Right renal pelvis (tissue), 4 donors: ENCODE measurements at places on chromosomes 5 and 9.

- DNase-seq: no peak
Observed at GRCh38 chr5:132372127-132372526, 2.6 kb downstream of the SLC22A5 start.

DNA sequence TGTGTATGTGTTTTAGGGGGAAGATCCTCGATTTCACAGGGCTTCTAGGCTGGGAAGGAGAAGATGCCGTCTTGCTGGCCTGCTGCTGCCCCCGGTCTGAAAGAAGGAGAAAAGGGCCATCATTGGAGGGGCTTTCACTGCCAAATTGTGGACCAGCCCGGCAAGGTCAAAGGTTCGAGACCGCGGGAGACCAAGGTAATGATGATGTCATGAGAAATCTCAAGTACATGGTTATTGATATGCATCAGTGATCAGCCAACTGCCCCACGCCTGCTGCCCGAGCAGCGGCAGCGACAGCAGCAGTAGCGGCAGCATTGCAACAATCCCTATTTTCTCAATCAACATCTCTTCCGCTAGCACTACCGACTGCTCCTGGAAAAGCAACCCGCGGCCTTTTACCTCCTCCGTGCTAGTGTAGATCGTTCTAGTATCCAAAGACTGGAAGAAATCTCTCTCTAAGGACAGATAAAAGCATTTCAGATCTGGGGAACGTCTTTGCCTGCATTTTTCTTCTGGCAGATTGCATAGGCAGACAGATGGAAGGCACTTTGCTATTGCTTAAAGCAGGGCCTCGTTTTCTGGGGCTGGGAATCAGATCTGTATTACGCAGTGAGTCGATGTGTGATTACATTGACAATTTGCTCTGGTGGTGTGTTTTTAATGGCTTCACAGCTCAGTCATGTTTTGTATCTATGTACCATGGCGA is 215.3 kb downstream of the MEF2C start:
- DNase-seq: no peak

DNA sequence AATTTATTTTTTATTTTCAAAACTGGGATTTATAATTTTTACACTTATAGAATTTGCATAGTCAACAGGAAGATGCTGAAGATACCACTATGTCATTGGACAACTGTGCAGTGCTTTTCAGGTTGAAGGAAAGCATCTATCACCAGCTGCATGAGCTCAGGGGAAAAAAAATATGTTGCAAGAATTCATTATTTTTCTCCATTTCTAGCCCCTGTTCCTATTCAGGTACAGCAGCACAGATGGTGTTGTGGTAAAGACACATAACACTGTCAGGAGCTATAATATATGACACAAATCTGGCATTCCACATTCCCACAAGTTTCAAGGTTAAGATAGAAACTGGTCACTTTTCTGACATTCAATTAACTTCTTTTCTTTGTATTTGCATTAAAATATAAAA is 1088.6 kb downstream of the MAT2B start:
- DNase-seq: no peak

- DNase-seq: no peak
Observed at GRCh38 chr5:109844695-109845094, 155.0 kb downstream of the MAN2A1 start.

DNA sequence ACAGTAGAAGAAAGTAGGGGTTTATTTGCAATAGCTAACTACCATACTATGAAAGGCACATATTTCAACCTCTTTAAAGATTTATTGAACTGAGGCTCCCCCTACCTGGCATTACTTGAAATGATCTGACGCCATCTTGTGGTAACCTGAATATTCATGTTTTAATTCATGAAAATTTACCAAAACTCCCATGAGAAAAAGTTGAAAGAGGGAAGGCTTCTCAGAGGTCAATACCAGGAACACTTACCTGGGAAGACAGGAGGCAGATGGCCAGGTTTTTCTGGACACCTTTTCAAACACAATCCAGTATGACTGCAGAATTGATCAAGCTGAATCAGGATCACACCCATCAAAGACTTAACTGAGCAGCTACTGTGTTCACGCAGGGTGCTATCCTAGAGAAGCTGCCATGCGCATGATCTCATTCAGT is 9.4 kb downstream of the PRELID2 start:
- DNase-seq: no peak
